Smooth muscle cell of bladder (primary cell): ENCODE measurements at places on chromosomes 6 and 20. TPM values are rescaled to one million over a fixed set of nuclear protein-coding genes. Genes with fewer than 3 reads are reported as not detected.

Gene PPP1R14C
- total RNA-seq: 0.28 and 0.65 TPM in 2 replicates

Gene HLA-DRA
- 0.09 TPM in 1 of 2 replicates, not detected in the other for total RNA-seq

Gene C20orf202
- total RNA-seq: not detected in 2 replicates

Gene MUCL3
- not detected in 2 replicates for total RNA-seq

Gene SDC4
- 98.4 and 102 TPM in 2 replicates for total RNA-seq

Gene TMEM200A
- 35.3 and 86.4 TPM in 2 replicates for total RNA-seq
